Activated CD8-positive, alpha-beta memory T cell treated with anti-CD3 and anti-CD28 coated beads for 4 hours (primary cell): ENCODE measurements at places on chromosomes 2 and 18.

GRCh38 chr2:227865291-227865690 lies 6.1 kb upstream of the DAW1 start:
- no peak for DNase-seq

GRCh38 chr2:222722327-222722946 lies 51.0 kb downstream of the MOGAT1 start:
- DNase-seq = no peak

- DNase-seq = no peak
Measured at GRCh38 chr2:75356865-75357264, 157.5 kb upstream of the TACR1 start.

DNA sequence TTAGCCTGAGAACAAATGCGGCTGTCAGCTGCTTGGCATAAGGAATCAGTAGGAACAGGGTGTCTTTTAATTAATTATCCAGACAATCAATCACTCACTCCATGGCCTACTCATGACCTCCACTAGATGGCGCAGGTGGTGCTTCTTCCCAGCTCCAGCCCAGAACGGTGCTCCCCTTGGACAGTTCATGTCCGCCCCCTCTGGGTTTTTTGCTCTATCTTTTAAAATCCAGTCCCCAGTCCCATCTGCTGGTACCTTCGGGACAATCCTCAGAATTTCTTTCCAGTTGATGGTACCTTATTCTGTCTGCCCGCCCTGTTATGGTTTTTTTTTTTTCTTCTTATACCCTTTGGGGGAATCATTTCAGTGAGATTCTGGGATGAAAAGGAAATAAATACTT lies 99.8 kb downstream of the CACNB4 start:
- DNase-seq = peak; percentile 7

DNA sequence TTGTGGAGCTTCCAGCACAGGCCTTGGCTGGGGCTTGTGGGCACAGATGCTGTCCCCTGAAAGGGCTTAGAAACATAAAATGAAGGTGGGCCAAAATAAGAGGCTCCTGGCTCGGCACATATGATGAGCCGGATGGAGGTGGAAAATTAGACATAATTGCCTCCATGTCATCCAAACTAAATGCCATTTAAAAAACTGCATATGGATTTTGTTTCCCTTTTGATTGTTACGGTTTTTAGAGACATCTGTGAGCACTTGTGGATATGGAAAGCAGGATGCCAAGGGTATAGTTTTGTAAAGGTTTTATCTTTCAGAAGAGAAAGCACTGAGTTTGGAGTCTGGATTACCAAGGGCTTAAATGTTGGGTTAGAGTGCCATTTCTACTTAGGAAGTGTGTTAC lies 498.3 kb downstream of the RIT2 start:
- DNase-seq = no peak

- DNase-seq = no peak
Measured at GRCh38 chr2:10437806-10438205, 10.3 kb downstream of the ODC1 start.

GRCh38 chr2:217326238-217327022 lies 466.6 kb upstream of the TNP1 start:
- no peak for DNase-seq

DNA sequence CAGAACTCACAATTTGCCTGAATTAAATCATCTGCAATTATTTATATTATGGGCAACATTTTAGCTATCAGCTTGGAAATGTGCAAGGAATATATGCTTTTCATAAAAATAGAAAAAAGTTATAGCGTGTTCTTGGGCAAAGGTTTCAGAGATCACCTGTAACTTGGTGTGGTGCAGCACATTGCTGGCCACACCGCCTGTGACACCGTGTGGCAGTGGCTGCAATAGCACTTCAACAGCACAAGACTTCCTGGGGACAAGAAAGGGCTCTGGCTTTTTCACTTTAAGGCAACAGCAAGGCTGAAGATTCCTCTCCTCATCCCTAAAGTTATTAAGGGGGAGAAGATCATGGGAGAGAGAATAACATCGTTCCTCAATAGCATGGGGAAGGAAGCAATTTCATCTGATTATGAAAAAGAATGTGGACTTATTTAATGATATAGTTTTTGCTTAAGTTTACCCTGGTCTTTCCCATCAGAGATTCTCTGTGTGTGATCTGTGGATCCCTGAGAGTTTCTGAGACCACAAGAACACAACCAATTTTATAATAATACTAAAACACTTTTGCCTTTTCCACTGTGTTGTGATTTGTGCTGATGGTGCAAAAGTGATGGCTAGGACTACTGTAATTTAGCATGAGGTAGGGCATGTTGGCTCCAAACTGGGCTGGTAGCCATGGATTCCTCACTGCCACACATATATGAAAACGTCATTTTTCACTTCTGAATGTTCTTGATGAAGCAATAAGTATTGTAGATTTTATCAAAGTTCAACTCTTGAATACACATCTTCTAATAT lies 15.0 kb upstream of the SERPINB3 start:
- DNase-seq = no peak

DNA sequence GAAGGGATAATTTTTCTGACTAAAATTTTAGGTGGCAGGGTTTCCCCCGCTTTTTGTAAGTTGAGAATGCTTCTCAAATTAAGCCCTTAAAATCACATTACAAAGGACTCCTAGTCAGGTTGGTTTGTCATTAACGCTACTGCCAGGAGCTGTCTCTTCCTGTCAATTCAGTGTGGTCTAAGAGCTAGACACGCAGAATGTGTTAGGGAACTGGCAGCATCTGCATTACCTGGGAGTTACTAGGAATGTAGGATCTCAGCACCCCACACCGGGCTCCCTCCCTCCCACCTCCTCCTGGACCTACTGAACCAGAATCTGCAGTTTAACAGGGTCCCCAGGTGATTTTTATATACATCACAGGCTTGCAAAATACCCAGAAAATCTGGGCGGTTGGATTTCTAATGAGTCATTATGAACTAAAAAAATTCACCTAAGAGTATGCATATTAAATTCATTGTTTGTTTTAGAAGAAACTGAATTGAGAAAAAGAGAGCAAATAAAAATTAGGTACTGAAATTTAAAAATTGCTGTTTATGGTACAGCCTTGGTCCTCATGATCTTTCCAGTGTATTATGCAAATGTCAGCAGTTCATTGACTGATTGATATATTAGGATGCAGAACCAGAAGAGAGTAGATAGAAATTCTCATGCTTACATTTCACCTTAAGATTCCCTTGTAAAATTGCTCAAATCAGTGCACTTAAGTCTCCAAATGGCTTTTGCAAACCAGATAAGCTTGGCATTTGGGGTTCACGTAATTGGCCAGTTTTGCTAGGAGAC lies 130.9 kb upstream of the ITGA6 start:
- DNase-seq = no peak

DNA sequence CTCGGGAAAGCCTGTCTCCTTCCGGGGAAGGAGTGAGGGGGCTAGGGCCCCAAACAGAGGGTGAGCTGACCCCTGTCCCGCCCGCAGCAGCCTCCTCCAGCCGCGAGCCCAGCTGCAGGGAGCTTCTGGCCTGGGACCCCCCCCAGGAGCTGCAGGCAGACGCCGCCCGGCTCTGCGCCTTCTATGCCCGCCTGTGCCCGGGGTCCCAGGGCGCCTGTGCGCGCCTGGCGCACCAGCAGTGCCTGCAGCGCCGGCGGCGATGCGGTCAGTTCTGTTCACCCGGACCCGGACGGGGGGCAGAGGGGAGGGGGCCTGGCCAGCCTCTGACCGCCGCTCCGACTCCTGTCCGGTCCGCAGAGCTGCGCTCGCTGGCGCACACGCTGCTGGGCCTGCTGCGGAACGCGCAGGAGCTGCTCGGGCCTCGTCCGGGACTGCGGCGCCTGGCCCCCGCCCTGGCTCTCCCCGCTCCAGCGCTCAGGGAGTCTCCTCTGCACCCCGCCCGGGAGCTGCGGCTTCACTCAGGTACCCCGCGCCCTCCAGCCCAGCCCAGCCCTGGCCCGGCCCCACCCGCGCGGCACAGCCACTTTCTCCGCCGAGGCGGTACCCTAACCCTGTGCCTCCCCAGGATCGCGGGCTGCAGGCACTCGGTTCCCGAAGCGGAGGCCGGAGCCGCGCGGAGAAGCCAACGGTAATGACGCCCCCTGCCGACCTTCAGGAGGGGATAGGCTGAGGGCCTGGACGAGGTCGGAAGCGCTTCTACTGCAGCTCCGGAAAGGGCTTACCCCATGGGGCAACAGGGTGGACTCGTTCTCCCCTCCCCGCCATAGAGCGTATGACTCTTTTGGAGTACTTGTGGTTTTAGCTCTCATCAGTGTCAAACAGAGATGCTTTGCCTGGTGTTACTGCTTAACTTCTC lies 2.0 kb upstream of the CHRND start:
- no peak for DNase-seq

DNA sequence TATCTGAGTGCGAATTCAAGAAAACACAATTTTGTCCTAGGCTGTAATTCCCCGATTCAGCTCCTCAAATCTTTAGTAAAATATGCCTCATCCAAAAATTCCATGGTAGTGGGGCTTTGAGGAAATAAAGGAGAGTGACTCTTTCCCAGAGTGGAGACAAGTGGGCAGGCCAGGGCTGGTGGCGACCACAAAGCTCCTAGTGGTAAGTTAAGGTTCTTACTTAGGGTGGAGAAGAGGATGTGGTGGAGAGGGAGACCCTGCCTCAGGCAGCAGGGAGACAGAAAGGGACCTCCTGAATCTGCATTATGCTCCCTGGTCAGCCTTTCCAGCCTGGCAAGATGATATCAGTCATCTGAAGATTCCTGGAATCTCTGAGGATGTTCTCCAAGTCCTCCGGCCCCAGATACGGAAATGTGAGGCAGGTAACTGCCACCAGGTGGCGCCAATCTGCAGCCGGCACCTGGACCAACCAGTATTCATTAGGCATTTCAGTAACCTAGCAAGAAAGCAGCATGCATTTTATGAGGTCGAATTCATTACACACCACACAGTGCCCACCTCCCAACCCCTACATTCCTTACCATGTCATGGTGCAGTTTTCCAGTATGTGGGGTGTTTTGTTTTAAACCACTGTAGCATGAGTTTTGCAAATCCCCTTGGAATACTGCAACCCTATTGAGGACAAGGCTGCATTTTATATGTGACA lies 106.4 kb downstream of the POLE4 start:
- peak; percentile 5 for DNase-seq

- no peak for DNase-seq
Measured at GRCh38 chr2:10297191-10297830, 5.4 kb upstream of the HPCAL1 start.

- no peak for DNase-seq
Measured at GRCh38 chr2:200746301-200746700, 65.4 kb upstream of the BZW1 start.

DNA sequence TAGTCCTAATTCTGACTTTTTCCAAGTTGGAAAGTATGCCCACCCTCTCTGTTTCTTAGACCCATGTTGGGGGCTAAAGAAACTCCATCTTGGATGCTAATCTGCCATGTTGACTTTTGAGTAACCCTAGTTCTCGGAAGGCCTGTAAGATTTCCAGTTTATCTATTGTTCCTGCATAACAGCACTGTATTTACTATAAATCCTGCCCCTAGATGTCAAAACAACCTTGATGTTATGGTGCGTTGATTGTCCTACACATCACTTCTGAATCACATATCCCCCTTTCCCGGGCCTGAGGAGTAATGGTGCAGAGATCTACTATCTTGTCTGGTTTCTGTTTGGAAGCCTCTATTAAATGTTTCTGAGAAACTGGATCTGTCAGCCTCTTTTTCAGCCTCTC lies 116.7 kb downstream of the ALK start:
- no peak for DNase-seq

DNA sequence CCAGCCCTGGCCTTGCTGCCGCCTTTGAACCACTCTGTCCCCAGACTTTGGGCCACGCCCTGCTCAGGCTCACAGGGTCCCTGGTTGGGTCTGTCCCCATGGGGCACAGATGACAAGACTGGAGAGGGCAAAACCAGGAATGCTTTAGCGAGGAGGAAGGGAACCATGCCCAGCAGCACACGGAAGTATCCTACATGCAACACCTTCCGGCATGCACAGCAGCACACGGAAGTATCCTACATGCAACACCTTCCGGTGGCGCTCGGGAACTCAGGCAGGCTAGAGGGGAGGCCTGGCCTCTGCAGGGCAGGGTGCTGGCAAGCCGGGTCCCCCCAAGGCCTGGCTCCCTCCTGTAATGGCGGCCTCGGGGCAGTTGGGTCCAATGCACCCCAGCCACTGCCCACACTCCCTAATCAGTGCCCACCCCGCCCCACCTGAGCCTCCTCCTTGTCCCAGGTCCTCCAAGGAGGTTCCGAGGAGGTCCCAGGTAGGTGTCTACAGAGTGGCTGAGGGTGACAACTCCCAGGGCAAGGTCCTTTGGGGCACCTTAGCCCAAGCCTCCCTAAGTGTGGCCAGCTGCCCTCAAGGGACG lies 33.6 kb upstream of the SNED1 start:
- DNase-seq = no peak
